CD4-positive, alpha-beta T cell treated with Interleukin-21 for 1 hour (primary cell): ENCODE measurements at places on chromosomes 6 and 20.

DNA sequence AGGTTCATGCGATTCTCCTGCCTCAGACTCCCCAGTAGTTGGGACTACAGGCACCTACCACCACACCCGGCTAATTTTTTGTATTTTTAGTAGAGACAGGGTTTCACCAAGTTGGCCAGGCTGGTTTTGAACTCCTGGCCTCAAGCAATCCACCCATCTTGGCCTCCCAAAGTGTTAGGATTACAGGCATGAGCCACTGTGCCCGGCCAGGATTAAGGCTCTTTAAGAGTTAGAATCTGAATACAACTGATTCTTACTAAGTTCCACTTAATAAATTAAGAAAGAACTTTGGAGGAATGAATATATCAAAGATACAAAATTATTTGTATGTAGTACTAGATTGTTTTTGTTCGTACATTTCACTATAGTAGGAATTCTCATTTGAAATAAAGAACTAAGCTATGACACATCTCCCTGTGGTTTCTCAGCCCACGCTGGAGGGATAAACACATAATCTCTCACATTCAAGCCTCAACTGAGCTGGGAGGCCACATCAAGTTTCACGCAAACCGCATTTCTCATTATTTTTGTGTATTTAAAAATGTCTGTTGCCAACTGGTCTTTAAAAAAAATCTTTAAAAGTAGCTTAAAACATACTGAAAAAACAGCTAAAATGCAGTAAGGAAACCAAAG lies 34.2 kb downstream of the DTNBP1 start:
- peak; percentile 35 for DNase-seq

DNA sequence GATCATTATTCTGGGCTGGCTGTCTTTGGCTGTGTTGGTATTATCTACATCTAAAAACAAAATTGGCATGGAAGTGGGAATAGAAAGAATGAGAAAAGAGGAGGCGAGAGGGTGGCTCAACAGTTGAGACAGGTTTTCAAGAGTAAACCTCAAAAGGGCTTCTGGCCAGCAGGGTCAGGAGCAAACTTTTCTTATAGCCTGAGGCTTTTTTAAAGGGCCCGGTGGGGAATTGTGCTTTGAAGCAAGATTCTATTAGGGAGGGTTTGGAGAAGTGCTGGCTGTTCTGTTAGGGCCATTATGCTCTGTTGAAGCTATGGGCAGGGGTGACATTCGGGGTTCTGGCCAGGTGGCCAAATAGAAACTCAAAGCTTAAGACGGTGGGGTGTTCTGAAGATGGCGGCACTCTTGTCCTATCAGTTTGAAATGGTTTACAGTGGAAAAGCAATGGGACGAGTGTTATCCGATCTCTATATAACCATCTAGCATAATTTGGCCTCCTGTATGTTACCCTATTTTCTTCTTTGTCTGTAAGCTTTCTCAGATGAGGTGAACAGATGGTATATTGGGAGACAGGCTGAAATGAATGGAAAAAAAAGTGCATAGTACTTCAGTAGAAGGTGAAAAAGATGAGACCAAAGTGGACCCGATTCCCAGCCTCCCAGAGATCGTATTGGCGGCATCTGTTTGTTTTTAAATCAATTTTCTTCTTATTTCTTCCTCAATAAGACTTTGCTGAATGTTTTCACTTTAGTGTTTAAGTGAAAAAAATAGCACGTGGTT lies 132.1 kb upstream of the CNR1 start:
- no peak for DNase-seq

DNA sequence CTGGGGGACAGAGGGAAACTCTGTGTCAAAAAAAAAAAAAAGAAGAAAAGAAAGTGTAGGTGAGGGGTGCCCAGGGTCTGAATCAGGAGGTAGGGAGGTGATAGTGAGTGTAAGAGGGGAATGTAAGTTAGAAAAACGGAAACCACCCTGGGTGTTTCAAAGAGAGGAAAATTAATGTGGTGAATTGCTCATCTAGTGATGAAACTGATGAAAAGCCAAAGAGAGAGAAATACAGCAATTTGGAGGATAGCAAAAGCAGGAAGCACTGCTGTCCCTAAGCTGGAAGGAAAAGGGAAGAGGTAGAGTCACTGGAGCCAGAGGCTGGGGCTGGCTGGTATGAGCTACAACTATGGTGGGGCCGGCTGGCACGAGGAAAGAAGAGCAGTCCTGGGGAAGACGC lies 85.0 kb upstream of the CEP85L start:
- DNase-seq = no peak

GRCh38 chr6:43703512-43704429 lies 16.2 kb upstream of the MRPS18A start:
- DNase-seq = no peak

DNA sequence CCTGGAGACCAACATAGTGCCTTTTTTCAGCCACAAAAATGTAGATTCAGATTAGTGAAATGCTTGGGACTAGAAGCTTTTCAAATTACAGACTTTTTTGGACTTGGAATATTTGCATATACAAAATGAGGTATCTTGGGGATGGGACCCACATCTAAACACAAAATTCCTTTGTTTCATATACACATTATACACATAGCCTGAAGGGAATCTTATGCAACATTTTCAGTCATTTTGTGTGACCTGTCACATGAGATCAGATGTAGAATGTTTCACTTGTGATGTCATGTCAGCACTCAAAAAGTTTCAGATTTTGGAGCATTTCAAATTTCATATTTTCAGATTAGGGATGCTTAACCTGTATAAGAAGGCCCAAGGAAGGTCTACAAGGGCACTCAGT lies 44.5 kb upstream of the ALDH8A1 start:
- no peak for DNase-seq

DNA sequence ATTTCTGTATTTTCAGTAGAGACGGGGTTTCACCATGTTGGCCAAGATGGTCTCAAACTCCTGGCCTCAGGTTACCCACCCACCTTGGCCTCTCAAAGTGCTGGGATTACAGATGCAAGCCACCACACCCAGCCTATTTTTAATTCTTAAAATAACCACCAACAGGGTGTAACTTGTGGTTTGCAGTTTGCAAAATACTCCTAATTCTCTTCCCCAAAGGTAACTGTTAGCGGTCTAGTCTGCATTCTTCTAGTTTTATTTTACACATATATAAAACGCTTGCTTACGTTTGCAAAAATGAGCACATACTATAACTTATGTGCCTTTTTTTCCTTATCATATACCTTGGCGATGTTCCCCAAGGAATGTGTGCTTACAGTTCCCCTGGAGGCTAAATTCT lies 25.6 kb upstream of the CHMP4B start:
- no peak for DNase-seq
